A549 treated with CORT108297 at 1 μM for 4 hours (cell line): ENCODE measurements at places on chromosomes 13 and 19. TPM values are rescaled to one million over a fixed set of nuclear protein-coding genes. Genes with fewer than 3 reads are reported as not detected.

CEACAM1 gene
- total RNA-seq, result 1.7 to 1.9 TPM (median 1.8 TPM) in 5 replicates

ZNF649 gene
- total RNA-seq, result 0.15 to 0.51 TPM (median 0.27 TPM) in 5 replicates

ZNF486 gene
- 0.15 TPM in 1 of 5 replicates, not detected in the others for total RNA-seq

ANGPTL8 gene
- total RNA-seq, result not detected in 5 replicates

SLC10A2 gene
- not detected in 5 replicates for total RNA-seq

TEX26 gene
- total RNA-seq, result not detected in 5 replicates

LRP3 gene
- 31.2 to 61.7 TPM (median 59.4 TPM) in 5 replicates for total RNA-seq

ZNF284 gene
- 0.29 to 0.49 TPM (median 0.39 TPM) in 5 replicates for total RNA-seq

C19orf44 gene
- total RNA-seq, result 2.7 to 3.4 TPM (median 3.3 TPM) in 5 replicates

ZNF99 gene
- not detected in 5 replicates for total RNA-seq

CEACAM5 gene
- 1.8 to 2.1 TPM (median 2.1 TPM) in 5 replicates for total RNA-seq

ZSCAN4 gene
- not detected in 5 replicates for total RNA-seq

ATP4A gene
- not detected in 5 replicates for total RNA-seq

ATCAY gene
- total RNA-seq, result 0.07 to 0.21 TPM (median 0.13 TPM) in 5 replicates

USHBP1 gene
- total RNA-seq, result 0.02 to 0.05 TPM in 2 of 5 replicates, not detected in the others

KIR2DL3 gene
- total RNA-seq, result not detected in 5 replicates

TBXA2R gene
- total RNA-seq, result 0.50 to 1.1 TPM (median 0.96 TPM) in 5 replicates

NXNL1 gene
- not detected in 5 replicates for total RNA-seq

SMAD9 gene
- total RNA-seq, result 0.08 to 0.30 TPM (median 0.12 TPM) in 5 replicates

ZNF555 gene
- total RNA-seq, result 1.1 to 3.1 TPM (median 2.3 TPM) in 5 replicates

ZBTB45 gene
- total RNA-seq, result 13.1 to 20.3 TPM (median 18.7 TPM) in 5 replicates

FCGBP gene
- 0.45 to 1.2 TPM (median 0.91 TPM) in 5 replicates for total RNA-seq

IL12RB1 gene
- not detected in 5 replicates for total RNA-seq

FUT2 gene
- total RNA-seq, result not detected in 5 replicates

ELF1 gene
- total RNA-seq, result 22.5 to 30.4 TPM (median 26.8 TPM) in 5 replicates

CEACAM19 gene
- total RNA-seq, result 8.3 to 10.6 TPM (median 9.8 TPM) in 5 replicates

PEX11G gene
- total RNA-seq, result 1.3 to 2.6 TPM (median 2.1 TPM) in 5 replicates

ZNF333 gene
- total RNA-seq, result 2.3 to 3.8 TPM (median 3.0 TPM) in 5 replicates

SIAH3 gene
- not detected in 5 replicates for total RNA-seq

IGSF23 gene
- total RNA-seq, result 0.23 to 0.57 TPM (median 0.32 TPM) in 5 replicates

CGB8 gene
- 2.9 to 5.0 TPM (median 4.8 TPM) in 5 replicates for total RNA-seq

COX6B2 gene
- total RNA-seq, result 0.58 to 1.4 TPM (median 1.2 TPM) in 5 replicates

ZNF865 gene
- 7.3 to 13.8 TPM (median 12.5 TPM) in 5 replicates for total RNA-seq

MEX3D gene
- total RNA-seq, result 5.7 to 13.5 TPM (median 10.8 TPM) in 5 replicates

PEG3 gene
- not detected in 5 replicates for total RNA-seq
